ENCODE measurements at places on chromosomes 7 and 10. TPM values are rescaled to one million over a fixed set of nuclear protein-coding genes. Genes with fewer than 3 reads are reported as not detected.

CXCL12 gene
- 0.81 TPM for total RNA-seq

SPAM1 gene
- total RNA-seq, result not detected

RTKN2 gene
- 7.9 TPM for total RNA-seq

WDR86 gene
- not detected for total RNA-seq

GPER1 gene
- 0.25 TPM for total RNA-seq

All from M059J (cell line).